ENCODE measurements at places on chromosomes 1 and 21.

DNA sequence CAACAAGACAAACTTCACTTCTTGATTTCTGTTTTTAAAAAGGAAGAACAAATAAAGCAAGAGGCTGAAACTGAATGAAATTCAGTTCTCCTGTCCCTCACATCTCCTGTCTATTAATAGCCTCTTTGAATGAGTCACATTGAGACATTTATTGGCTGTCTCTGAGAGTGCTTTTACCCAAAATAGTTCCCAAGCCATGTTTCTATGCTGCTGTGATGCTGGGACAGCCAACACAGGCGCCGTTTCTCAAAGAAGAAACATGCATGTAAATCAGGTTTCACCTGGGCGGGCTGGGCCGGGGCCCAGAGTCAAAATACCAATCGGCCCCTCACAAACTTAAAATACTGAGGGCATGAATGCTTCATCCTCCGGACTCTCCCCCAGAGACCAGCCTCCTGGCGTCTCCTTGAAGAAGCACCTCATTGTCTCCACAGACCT is 105.2 kb downstream of the EDEM3 start:
- no peak for DNase-seq

GRCh38 chr1:155794605-155795245 is 62.3 kb downstream of the GON4L start:
- DNase-seq, result no peak

DNA sequence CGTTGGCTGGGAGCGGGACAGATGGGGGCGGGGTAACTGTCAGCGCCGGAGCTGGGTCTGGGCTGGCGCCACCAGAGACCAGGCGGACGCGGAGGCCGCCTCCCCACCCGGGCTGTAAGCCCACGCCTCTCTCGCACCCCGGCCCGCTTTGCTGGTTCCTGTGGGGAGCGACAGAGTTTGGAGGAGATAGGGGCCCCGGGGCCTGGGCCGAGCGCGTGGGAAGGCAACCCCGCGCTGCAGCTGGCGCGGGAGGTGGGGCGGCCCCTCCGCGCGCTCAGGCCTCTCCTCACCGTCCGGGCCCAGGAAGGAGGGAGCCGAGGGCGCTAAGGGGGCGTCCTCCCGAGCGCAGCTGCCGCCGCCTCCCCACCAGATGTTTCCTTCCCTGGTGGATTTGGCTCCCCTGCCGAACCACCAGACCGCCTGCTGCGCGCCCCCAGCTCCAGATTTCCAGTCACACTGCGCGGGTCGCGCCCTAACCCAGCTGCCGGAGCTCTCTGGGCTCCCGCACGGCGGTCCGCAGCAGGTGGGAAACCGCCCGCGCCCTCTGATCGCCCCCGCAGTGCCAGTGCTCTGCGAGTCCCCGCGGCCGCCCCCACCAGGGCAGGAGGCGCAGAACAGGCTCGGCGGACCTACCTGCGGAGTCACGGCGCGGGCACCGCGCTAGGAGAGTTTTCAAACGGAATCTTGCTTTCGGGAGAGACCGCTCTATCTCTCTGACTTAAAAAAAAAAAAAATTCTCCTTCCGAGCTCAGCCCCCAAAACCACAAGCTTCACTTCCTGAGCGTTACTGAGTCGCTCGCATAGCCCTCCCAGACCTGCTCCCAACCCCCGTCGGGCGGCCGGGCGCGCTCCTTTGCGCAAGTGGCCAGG is 1.1 kb downstream of the GFI1 start:
- DNase-seq, result peak; percentile 87

GRCh38 chr1:15469361-15469760 is 6.5 kb upstream of the CELA2B start:
- DNase-seq, result no peak

- DNase-seq, result no peak
Measured at GRCh38 chr1:188281921-188282320, 1453.2 kb downstream of the PLA2G4A start.

DNA sequence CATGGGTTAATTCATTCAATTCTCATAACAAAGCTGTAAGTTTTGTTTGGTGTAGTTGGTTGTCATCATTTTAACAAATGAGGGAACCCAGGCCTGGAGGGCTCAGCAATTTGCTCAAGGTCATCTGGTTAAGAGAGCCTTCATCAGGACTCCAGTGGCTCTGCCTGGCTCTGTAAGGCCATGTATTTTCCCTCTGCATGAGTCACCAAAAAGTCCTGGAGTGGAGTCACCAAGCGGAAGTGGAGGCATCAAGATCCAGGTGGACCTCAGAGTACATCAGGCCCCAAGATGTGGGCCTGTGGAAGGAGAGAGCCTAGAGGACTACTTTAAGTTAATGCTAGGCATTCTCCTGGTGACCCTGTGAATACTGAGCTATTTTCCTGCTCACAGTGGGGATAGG is 30.0 kb upstream of the RBM15 start:
- no peak for DNase-seq

DNA sequence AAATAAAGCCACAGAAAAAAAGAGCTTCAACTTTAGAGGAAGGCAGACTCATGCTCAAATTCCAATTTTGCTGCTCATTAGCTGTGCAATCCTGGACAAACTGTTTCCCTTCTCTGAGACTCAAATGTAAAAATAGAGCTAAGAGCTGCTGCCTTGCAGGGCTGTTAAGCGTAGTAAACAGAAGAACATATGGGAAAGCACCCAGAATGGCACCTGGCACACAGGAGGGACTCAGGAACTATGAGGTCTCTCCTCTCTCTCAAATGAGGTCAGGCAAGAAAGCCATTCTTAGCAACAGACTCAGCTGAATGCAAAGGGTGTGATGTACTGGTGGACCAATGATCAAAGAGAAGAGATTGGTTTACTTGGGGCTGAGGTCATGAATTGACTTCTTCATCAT is 61.3 kb downstream of the TRABD2B start:
- no peak for DNase-seq

DNA sequence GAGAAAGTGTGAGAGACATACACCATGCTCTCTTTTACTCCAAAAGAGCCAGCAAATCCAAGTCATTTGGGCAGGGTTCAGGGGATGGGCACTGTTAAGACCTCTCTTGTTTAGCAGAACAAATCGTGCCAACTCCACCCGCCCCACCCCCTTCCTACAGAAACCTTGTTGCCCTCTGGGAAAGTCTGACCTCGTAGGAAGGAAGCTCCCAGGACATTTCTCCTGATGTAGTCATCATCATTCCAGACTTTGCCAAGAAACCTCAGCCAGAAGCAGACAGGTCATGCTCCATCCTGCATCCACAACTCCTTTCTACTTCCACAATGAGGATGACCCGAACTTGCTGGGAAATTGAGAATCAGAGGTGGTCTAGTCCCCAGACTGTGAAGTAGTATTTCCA is 57.7 kb downstream of the UBE2T start:
- no peak for DNase-seq

DNA sequence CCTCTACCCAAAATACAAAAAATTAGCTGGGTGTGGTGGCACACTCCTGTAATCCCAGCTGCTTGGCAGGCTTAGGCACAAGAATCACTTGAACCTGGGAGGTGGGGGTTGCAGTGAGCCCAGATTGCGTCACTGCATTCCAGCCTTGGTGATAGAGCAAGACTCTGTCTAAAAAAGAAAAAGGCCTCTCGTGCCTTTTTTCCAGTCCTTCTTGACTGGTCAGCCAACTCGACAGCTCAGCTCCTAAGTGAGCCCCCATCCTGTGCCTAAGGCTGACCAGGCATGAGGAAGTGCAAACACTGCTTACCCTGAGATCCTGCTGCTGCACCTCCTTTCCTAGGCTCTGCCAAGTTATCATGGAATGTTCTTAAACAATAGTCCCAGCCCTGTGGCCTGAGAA is 10.1 kb upstream of the PROK1 start:
- no peak for DNase-seq

- no peak for DNase-seq
Measured at GRCh38 chr1:13780780-13781179, 80.8 kb downstream of the PRDM2 start.

- DNase-seq, result no peak
Measured at GRCh38 chr21:41651830-41652229, 115.0 kb downstream of the RIPK4 start.

GRCh38 chr1:167756730-167757405 is 35.1 kb downstream of the MPZL1 start:
- no peak for DNase-seq

DNA sequence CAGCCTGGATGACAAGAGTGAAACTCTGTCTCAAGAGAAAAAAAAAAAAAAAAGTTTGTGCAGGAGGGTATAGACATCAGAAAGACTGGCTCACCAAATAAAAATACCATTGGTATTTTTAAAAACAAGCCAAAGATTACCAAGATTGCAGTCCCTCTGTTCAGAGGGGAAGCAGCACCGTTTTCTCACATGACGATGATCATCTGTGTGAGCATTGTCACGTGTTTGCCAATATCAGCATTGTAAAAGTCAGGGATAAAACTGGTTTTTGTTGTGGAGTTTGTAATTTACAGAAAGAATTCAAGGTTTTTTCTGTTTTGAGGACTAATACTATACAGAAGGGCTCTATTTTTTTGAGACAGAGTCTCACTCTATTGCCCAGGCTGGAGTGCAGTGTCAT is 26.5 kb downstream of the ZNF362 start:
- no peak for DNase-seq

GRCh38 chr1:180131510-180131909 is 23.2 kb upstream of the QSOX1 start:
- no peak for DNase-seq

GRCh38 chr1:18475234-18475905 is 5.4 kb upstream of the KLHDC7A start:
- no peak for DNase-seq

DNA sequence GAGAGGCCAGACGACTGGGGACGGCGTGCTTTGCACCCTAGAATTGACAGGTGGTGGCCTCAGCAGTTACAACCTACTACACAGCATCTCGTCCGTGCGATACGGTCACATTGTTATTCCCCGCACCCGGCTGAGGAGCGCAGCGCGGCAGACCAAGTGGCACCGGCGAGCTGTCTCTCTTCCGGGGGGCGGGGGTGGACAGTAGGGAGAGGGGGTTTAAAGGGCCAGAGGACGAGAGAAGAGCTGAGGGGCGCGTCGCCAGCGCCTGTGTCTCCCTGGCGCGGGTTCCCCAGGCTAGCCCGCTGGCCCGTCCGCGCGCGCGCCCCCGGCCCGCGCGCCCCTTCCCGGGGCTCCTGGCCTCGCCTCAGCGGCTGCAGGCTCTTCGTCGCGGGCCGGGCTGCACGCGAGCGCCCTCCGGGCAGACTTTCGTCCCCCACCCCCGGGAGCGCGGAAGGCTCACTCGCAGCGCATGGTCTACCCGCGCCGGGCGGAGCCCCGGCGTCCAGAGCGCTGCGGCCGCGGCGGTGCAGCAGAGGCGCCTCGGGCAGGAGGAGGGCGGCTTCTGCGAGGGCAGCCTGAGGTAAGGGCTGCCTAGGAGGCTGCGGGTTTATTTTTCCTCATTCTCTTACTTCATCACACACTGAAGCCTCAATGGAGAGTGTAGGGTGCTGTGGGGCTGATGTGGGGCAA is at the start of gene PDE4B:
Gene PDE4B, plus strand, starts transcription at position 227 of the 690 bp plus-strand sequence.
- no peak for DNase-seq

GRCh38 chr1:1122078-1122811 is 6.4 kb upstream of the C1orf159 start:
- DNase-seq, result peak; percentile 59

DNA sequence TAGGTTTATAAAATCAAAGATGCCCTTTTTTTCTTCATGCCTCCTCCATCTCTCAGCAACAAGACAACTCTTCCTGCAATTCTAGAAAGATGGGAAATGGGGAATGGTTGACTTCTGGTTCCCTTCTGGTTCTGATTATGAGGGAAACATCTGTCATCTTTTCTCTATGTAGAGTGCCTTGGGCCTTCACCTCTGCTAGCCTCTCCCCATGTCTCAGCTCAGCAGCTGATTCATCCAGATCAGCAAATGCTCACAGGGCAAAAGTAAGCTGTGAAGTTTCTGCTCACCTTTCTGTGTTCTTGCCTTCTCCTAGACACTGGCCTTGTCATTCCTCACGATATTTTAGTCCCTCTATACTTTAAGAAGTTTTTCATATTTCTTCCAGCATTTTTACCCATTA is 17.8 kb upstream of the BECN2 start:
- DNase-seq, result no peak

- no peak for DNase-seq
Measured at GRCh38 chr1:169013821-169014220, 92.7 kb upstream of the ATP1B1 start.

DNA sequence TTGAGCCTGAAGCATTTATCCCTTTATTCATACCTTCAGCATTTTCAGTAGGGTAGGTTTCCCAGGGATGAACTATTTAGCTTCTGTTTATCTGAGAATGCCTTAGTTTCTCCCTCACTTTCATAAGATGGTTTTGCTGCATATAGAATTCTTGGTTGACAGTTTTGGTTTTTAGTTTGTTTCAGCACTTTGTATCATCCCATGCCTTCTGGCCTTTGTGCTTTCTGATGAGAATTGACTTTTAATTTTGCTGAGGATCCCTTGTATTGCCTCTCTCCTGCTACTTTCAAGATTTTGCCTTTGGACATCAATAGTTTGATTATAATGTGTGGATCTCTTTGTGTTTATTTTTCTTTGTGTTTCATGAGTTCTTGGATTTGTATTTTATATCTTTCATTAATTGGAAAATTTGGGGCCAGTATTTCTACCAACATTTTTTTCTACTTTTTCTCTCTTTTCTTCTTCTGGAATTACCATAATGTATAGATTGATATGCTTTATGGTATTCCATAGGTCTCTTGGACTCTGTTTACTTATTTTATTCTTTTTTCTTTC is 236.6 kb downstream of the LBR start:
- DNase-seq, result no peak

Measured in stimulated activated CD4-positive, alpha-beta T cell treated with anti-CD3 and anti-CD28 coated beads, Interleukin-12 subunit alpha, Interleukin-12 subunit beta, amount 100 ng/mL, for 24 hours (primary cell).